Activated CD4-positive, CD25-positive, alpha-beta regulatory T cell (primary cell): ENCODE measurements at places on chromosomes 7 and 10.

DNA sequence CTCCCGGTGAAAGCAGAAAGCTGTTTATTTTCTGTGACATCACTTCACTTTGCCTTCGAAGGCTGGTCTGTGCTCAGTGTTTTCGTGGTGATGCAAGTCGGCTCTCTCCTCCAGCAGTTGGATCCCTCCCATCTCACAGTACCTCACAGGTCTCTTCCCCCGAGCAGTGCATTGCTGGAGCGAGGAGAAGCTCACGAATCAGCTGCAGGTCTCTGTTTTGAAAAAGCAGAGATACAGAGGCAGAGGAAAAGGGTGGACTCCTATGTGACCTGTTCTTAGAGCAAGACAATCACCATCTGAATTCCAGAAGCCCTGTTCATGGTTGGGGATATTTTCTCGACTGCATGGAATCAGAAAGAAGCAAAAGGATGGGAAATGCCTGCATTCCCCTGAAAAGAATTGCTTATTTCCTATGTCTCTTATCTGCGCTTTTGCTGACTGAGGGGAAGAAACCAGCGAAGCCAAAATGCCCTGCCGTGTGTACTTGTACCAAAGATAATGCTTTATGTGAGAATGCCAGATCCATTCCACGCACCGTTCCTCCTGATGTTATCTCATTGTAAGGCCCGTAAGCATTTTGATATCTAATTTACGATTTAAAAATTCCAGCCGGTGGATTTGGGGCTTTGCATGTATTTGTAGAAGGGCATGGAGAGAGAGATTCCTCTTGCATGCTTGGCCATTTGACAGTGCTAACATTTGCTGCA lies at the start of gene LGI1:
Gene LGI1, plus strand, starts transcription at position 136 of the 707 bp plus-strand sequence. Its CDS starts 209 bp downstream, at position 345.
- DNase-seq: no peak

DNA sequence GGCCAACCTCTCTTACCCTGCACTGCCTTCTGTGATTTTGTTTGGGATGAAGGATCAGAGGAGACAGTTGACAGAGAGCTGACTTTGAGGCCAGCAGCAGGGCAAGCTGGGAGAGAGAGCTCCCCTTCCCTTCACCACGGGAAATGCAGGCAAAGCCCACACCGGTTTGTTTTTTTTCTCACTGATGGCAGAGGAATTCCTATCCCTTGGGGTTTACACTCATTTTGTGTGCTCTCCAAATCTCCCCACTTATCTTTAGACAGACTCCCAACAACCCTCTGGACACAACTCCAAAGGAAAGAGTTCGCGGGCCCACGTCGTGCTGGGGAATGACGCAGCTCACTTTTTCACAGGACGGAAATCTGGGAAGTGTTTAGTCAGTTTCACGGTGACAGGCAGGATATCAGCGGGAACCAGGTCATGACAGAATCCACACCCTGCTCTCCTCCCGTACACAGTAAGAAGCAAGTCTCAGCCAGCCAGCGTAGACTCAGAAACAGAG lies 68.3 kb upstream of the FAM171A1 start:
- DNase-seq: no peak

GRCh38 chr7:49324040-49324439 lies 399.7 kb downstream of the CDC14C start:
- no peak for DNase-seq

- no peak for DNase-seq
These were observed 299.1 kb downstream of the PLXNA4 start for GRCh38 chr7:132276976-132277725.

DNA sequence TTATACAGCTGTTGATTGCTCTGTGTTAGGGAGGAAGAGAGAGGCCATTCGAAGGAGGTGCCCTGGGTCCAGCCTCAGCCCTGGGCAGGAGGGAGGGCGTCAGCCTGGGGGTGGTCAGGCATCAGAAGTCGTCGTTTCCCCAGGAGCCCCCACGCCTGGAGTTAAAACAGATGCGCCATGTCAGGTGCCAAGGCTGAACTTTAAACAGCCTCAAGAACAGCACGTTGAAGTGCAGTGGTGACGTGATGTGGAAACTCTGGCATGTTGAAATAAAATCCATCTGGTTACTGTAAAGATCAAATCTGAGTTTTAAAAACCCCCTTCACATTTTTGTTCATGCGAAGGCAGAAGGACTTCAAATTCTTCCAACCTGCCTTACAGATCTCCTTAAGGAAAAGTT lies 128.4 kb upstream of the PPP2R2D start:
- no peak for DNase-seq

DNA sequence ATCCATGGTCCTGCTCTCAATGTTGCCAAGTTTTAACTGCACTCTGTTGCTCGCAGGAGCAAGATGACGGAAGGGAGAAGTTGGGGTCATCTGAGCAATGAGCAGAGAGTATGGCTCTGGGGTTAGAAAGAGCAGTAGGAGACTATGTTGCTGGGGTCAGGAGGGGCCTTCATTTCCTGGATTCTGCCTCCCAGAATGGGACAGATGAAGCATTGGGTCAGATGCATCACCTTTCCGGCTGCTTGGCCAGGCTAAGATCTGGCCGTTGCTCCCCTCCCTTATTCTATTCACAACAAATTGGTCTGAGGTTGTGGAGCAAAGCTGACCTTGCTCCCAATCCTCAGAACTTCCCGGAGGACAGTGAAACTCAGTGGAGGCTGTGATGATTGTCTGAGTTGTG lies 22.4 kb downstream of the STMP1 start:
- DNase-seq: no peak

DNA sequence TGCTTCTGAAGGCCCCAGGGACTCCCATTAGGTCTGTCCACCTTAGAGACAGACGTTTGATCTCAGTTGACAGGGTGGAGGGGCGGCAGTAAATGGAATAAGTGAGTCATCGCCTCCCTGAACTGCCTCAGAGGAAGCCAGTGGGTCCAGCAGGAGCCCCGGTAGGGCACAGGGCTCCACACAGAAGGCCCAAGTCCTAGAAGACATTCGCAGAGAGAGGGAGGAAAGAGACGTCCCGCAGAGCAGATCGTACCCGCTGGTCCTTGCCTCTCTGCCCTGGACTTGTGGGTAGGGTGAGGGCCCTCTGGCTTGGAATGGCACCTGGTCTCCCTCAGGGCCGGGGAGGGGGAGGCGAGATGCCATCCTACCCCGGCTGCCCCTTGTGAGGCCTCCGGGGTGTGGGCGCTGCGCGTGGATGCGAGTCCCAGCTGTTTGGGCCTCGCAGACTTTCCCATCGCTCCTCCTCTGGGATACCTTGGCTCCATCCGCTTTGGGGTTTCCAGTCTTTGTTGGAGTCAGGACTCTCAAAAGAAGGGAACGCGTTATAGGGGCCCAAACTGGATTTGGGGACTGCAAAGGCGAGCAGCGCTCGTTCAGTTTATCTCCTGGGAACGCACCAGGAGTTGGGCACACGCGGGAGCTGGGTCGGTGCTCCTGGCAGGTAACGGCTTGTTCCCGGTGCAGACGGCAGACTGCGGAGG lies 5.1 kb downstream of the TLX1 start:
- DNase-seq: no peak

DNA sequence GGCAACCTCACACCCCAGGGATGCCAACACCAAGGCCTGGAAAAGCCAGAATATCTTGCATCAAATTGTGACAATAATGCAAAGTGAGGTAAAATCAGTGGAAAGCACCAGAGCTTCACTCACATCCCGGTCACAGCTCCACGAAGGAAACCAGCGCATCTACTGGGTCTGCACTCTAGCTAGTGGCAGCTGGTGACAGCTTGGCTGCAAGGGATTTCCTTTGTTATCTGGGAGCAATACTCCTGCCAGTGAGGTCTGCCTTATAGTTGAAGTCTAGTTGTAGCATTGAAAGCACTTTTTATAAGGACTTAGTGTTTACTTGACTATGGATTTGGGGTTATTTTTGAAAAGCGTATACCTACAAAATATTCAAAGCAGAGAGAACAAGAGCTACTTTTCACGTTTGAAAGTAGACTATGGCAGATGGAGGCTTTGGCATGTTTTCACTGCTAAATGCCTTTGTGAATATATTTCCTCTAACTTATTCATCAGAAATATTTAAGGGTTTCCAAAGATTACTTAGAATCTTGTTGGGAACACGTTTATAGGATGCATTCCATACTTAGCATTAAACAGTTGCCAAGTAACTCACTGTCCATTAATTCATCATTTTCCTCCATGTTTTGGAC lies 26.1 kb downstream of the WDFY4 start:
- DNase-seq: no peak

DNA sequence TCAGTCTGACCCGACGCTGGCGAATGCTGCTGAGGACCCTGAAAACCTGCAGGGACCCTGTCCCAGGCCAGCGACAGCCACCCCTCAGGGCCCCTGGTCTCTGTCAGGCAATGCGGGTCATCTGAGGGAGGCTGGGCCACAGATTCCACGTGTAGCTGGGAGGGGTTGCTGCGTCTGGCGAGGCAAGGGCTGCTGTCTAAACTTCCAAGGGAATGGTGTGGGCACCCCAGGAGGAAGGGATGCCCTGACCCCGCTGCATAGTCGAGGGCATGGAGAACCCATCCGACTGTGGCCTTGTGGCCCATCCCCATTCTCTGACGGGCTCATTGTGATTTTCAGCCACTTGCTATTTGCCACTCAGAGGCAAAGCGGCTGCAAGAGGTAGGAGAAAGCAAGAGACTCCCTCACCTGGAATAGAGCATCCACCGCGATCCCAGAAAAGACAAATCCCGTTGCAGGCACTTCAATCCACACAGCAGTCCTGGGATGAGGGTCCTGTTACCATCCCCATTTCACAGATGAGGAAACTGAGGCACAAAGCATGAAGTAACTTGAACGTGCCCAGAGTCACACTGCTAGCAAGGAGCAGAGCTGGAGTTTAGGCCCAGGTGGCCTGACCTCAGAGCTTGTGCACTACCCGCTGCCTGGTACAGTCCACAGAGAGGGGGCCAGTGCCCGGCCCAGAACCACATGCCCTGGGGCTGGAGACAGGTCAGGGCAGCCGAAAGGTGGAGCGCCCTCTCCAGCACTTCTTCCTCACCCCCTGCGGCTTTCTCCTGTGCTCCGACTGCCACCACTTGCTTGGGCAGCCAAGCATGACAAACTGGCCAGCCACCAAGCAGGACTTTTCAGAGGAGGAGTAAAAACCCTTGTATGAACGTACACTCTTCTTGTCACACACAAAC lies 163.8 kb upstream of the KLF14 start:
- no peak for DNase-seq
